ENCODE measurements at places on chromosomes 1 and 21.

DNA sequence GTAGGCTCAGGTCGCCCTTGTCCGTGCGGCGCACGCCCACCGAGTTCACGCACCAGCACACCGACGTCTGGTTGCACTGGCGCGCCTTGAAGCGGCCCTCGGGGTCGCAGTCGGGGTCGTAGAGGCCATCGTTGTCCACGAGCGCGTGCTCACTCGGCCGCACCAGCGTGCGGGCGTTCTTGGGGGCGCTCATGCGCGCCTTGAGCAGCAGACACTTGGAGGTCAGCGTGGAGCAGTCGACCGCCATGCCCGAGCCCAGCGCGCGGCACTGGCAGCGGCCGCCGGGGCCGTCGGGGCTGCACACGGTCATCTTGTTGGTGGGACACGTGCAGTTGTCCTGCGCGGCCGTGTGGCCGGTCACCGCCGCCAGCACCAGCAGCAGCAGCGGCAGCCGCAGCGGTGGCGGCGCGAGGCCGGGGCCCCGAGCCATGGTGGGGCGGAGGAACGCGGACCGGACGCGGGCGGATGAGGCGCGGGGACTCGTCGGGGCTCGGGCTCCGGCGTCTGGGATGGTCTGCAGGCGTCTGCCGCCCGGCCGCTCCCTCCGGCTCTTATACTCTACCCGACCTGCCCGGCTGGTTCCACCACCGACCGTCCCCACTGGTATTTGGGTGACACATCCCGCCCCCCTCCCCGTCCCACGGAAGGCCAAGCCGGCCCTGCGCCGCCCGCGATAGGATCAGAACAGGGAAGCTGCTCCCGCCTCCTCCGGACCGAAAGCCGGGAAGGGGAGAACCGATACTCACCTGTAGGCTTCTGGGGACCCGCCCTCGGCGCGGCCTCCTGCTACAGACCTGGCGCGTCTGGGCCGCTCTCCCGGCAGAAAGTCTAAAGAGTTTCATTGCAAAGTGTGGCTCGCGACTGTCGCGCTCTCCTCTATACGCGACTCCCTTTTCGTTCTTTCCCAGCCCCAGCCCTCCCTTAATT is at the start of gene TACSTD2:
Gene TACSTD2, minus strand, starts transcription at position 526 of the 927 bp plus-strand sequence. Its CDS starts 96 bp downstream, at position 430.
- no peak for DNase-seq

GRCh38 chr1:79460773-79461436 is 454.4 kb upstream of the ADGRL4 start:
- DNase-seq: no peak

DNA sequence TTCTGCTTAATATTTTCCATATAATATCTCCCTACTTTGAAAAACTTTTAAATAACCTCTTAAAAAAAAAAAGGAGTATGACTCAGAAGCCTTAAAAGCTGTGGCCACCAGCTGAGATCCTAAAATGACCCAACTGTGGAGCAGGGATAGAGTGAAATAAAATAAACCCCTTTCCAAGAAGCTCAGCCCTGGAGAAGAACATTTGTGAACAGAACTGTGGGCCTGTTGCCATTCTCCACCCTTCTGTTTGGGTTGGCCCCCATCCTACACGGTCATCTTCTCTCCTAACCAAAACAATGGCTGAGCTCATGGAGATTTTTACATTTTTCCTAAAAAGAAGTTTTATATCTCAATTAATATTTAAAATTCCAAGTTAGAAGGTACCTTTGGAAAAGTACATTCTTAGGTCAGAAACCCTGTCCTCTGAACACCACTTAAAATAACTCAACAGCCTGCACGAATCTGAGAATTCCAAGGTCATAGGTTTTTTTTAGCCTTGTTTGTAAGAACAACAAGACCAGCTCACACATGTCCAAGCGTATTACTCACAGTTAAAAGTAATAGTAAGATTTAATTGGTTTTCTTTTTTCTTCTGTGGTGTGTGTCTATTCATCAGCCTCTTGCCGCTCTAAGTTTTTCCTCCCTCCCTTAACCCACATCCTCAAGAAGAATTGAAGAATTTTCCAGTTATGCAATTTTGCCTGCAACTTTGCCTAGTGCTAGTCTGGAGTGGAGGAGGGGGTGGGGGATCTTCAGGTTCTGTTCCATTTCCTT is 107.7 kb upstream of the ERRFI1 start:
- no peak for DNase-seq

GRCh38 chr1:30450818-30451233 is 272.6 kb downstream of the MATN1 start:
- DNase-seq: no peak

DNA sequence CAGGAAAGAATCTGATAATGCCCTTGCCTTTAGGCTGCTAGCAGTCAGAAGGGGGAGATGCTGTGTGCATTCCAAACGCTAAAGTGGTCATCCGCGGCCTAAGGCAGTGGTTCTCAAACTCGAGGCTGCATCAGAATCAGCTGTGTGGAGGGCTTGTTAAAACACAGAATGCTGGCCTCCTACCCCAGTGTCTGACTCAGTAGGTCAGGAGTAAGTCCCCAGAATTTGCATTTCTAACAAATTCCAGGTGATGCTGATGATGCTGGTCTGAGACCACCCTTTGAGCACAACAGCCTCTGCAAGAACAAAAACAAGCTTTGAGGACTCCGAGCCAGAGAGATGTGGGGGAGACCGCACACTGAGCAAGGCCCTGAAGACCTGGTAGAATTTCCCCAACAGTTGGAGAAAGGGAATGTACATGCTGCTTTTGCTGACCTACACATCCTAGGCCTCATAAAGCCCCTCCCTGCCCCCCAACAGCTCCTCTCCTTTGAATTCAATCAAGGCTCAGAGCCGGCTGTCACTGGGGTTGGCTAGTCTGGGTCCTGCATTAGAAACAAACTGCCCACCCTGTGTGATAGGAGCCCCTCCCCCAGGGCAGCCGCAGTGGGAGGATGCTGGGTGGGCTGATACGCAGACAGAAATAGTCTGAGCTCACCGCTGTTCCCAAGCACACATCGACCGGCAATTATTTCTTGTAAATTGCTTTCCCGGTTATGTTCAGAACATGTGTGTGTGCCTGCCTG is 27.1 kb downstream of the SHISAL2A start:
- no peak for DNase-seq

DNA sequence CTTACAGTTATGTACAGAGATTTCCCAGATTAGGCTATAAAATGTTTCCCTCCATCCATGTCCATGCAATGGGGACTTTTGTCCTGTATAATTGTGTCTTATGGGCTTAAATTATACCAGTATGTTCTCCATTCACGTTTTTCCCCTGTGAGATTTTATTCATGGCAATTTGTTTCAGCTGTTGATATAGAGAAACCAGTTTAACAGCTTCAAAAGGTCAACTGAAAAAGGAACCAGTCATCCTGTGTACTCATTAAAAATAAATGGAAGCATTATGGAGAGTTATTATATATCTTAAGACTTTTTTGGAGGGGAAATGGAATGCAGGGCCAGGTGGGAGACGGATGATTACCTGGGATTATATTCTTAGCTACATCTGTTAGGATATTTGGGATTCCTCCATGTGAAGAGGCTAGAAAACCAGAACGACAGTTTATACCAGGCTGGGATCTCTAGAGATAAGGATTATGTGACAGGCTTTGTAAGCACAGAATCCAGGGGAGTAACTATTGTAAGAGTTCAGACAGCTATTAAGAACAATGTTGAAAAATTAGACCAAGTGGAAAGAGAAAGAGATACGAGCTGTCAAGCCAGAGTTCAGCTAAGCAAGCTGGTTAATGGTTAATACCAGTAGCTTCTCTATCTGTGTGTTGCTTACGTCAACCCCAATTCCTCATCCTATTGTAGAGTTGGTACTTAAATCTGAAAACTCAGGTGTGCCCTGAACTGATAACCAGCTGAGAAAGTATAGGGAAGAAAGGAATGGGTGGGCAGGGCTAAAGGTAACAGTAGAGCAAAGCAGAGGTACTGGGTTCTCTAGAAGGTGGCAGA is 12.4 kb upstream of the ZNF697 start:
- DNase-seq: no peak

- no peak for DNase-seq
Measured at GRCh38 chr21:38948377-38949069, 142.8 kb downstream of the ETS2 start.

- DNase-seq: no peak
Measured at GRCh38 chr21:26782331-26782730, 62.9 kb downstream of the ADAMTS1 start.

- no peak for DNase-seq
Measured at GRCh38 chr1:89087241-89087640, 22.2 kb upstream of the GBP1 start.

DNA sequence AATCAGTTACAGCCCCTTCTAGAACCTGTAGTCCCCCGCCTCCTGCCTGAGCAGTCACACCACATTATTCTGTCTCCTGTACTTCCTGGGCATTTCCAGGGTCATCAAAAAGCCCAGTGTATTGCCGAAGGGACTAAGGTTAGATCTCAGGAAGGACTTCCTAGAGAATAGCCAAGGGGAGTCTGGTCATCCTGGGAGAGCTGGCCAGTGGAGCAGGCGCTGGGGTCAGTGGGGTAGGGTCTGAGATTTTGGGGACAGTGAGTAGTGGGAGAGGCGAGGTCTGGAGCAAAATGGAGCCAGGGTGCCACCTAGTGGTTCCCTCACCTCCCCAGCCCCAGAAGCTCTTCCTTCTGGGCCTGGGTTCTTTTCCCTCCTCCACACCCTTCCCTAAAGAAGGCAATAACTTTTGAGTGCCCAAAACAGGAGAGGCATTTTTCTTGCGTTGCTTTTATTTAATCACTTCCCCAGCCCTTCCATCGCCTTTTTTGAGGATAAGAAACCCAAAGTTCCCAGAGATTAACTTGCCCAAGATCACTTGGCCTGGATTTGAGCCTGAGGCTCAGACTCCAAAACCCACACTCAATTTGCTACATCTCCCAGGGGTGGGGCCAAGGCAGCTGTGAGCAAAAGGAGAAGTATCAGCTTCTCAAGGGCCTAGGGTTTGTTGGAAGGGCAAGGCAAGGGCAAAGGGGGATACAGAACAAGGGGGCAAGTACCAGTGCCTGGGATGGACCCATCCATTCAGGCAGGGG is 7.3 kb upstream of the PMVK start:
- peak; percentile 50 for DNase-seq

DNA sequence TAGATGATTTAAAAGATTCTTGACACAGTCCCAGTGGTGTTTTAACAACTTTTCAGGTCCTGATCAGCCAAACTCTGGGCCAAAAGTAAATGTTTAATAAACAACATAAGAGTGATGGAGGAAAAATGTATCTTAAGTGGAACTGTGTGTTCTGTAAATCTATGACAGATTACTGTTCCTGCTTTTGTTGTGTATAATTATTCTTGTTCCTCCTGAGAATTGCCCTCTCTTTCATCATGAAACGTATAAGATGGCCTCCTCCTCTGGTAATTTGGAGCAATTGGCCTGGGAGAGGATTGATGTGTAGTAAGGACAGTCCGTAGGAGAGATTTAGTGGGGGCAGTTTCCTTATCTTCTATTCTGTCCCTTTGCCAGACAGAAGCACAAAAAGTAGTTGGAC is 34.5 kb downstream of the GALNT2 start:
- no peak for DNase-seq

- DNase-seq: no peak
Measured at GRCh38 chr1:201896951-201897391, 8.3 kb downstream of the SHISA4 start.

- no peak for DNase-seq
Measured at GRCh38 chr21:26138615-26139257, 31.8 kb downstream of the APP start.

- no peak for DNase-seq
Measured at GRCh38 chr1:88990426-88990825, 2.0 kb downstream of the KYAT3 start.

GRCh38 chr1:21541329-21541728 is 32.1 kb downstream of the ALPL start:
- no peak for DNase-seq

- no peak for DNase-seq
Measured at GRCh38 chr21:37060296-37060695, 12.6 kb downstream of the PIGP start.

DNA sequence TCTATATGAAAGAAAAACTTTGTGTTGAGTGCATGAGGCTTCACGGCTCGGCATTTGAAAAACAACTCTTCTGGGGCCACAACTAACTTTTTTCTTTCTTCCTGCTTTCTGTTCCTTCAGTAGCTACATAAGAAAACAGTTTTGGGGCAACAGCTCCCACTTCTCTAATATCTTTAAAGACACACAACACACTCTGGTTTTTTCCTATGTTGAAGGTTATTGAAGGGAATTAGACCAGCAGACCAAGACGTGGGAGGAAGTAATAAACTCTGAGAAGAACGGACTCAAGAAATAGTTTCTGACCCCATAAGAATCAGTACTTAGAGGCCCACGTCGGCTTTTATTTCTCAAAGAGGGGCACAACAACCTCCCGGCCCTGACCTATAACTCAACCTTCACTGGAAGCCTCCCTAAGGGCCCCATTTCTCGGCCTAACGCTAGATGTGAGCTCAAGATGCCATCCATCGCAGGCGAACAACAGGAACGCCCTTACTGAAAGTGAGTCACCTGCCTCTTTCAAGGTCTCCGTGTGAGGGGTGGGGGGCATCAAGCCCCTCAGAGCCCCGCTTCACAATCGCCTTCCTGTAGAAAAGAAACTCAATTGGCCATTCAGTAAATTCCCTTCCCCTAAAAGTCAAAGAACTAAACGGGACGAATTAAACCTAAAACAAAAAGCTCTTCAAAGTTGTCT is 844 bp downstream of the ZMYM6 start:
- DNase-seq: peak; percentile 35

GRCh38 chr1:178689769-178690168 is 35.3 kb upstream of the RALGPS2 start:
- DNase-seq: no peak

DNA sequence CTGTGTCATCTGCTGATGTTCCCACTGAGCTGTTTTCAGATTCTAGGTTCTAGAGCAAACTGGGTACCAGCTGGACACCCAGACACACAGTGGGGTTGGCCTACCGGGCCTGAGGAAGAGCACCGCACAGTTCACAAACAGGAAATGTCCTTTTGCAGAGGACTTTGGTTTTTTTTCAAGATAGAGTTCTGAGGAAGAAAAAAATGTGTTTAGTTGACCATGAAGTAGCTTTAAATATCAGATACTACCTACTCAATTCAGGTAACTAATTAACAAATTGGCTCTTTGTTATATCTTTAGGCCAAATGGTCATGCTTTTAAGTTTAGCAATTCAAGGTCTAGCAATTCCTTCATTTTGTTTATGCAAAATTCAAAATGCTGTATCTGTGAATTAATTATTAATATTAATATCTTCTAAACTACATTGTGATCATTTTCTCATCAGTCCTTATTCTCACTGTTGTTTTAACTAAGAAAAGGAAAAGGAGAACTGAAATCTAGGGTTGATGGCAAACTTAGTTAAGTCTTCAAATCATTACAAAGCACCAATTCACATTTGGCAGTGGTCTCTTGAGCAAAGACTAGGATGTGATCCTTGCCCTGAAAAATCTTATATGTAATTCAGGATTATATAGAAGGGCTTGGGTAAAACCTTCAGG is 17.2 kb upstream of the NCF2 start:
- DNase-seq: no peak

Measured in activated CD4-positive, alpha-beta T cell treated with anti-CD3 and anti-CD28 coated beads, Interleukin-2, amount 50 U/mL, for 1 hour (primary cell).